Activated CD4-positive, alpha-beta T cell treated with anti-CD3 and anti-CD28 coated beads, Interleukin-2, amount 50 U/mL, for 4 hours (primary cell): ENCODE measurements at places on chromosomes 11 and 22.

DNA sequence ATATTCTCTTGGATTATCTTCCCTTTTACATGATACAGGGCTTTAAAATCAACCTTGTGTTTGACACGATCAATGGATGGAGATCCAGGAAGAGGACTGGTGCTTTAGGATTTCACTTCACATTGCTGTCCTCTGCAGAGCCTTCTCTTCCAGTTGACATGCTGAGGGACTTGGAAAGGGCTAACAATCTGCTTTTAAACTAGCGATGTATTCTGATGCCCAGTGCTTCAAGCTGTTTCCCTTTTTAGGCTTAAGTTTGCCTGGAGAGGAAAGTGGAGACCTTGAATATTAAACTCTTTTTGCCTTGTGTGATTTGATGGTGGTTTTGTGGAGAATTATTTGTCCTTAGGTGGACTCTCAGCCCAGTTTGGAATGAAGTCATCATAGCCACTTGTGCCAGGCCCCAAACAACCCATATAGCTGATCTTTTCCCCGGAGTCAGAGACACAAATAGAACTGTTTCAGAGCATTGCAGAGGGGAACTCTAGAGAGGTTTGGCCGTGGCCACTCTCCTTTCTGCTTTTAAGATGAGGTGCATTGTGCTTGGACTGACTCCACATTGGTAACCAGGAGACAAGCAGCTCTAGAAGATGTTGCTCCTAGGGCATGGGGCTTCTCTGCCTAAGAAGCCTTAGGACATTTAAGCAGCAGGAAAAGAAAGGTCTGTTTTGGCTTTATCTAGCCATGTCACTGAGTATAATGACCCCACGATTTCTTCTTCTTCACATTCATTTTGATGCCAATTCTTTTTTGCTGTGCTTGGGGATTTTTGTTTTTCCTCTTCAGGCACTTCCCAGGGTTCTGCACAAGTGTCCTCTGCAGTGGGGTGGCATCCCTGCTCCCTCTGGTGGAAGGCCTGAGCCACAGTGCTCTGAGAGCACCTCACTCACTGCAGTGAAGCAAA is 152.8 kb downstream of the NCAM1 start:
- no peak for DNase-seq

GRCh38 chr11:57728829-57729228 is 12.5 kb upstream of the SELENOH start:
- DNase-seq = no peak

GRCh38 chr11:78797559-78797958 is 222.9 kb upstream of the NARS2 start:
- DNase-seq = no peak

GRCh38 chr11:8967184-8967583 is 2.9 kb upstream of the TMEM9B start:
- DNase-seq = no peak

DNA sequence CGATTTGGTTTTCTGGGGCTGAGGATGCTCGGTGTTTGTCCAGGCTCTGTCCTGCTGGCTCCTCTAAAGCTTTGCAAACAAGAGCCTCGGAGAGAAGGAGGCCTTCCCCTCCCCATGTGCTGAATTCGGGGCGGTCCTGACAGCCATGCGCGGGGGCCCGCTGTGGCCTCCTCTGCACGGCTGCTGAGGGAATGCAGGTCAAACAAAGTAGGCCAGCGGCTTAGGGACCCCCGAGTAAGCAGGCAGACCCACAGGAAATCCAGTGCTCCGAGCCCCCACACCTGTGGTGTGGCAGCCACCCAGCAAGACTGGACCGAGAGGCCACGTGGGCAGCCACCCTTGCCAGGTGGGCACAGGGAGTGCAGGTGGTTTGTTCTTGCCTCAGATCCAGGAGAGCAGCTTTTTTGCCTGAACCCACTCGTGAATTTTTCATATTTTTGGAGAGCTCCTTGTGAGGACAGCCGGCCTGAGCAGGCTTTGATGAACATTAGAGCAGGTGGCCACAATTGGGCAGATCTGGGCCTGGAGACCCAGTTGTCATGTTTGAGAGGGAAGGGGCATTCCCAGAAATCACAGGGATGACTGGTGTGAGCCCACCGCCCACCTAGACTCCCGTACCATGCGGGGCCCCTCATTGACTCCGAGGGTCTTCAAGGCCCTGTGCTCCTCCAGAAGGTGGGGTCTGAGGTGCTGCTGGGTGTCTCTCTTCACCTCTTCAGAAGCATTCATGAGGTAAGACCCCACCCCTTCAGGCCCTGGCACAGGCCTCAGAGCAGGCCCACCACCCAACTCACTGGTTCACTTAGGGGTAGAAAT is 43.0 kb upstream of the KCNQ1OT1 start:
- DNase-seq = no peak

DNA sequence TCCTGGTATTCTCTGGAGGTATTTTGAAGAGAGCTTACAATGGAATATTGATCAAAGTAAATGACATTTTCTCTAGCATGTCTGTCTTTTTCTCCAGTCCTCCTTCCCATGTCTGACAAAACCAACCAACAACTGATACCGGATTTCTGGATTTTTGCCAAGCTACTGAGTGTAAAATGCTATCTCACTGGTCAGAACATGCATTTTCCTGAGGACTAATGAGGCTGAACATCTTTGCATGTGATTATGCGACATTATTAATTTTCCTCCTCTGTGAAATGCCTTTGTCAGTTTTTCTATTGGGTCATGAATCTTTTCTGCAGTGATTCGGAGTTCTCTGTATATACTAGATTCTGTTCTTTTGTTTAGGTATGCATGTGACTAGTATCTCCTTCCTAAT is 51.4 kb downstream of the CDON start:
- no peak for DNase-seq
